ENCODE measurements at places on chromosomes 4 and X.

GRCh38 chr4:158760866-158761265, 8.0 kb upstream of the FNIP2 start:
- DNase-seq: no peak

DNA sequence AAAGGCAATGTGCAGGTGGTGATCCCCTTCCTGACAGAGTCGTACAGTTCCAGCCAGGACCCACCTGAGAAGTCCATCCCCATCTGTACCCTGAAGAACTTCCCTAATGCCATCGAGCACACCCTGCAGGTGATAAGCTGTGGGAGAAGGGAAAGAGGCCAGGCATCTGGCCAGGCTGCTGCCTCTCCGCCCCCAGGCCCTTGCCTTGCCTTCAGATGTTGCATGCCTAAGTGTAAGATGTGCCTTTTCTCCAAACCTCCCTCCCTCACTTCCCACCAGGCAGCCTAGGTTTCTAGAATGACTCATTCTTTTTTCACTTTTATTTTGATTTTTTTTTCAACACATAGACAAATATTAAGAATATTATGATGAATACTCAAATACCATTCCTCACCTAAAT, 12.2 kb upstream of the CDK16 start:
- DNase-seq: no peak

GRCh38 chrX:119036107-119037029, 36.4 kb upstream of the CT47C1 start:
- DNase-seq: no peak

DNA sequence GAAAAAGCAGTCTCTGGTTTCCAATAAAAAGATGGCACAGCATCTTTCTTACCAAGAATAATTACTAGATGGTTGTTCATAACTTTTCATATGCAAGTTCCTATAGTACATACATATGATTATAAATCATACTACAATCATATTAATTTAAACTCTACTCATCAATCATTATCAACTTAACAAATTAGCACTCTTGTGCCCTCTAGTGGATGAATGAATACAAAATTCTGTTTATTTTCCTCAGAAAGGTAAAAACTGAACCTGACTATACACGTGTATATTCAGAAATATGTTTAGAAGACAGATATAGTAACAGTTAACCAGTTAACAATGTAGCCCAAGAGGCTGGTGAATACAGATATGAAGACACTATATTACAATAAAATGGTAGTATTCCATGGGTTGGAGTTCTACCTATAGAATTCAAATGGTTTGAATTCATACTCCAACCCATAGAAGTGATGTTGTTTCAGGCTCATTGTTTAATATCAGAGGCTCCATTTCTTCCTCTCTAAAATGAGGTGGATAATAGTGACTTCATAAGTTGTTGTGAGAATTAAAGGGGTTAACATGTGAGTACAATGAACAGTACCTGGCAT, 100.0 kb downstream of the ADAMTS3 start:
- DNase-seq: no peak

DNA sequence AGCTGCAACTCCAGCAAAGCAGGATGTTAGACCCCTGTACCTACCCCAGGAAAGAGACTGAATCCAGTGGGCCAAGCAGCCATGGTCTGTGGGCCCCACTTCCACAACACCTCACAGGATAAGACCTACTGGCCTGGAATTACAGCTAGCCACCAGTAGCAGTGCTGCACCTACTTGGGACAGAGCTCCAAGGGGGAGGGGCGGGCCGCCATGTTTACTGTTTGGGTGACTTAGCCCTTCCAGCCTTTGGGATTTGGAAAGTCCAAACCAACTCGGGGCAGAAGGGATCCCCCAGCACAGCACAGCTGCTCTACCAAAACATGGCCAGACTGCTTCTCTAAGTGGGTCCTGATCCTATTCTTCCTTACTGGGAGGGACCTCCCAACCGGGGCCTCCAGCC, 9.1 kb upstream of the TMSB15B start:
- DNase-seq: no peak

Data from NK-92 treated with Interleukin-12 subunit alpha and Interleukin-12 subunit beta, amount 100 ng/mL, for 24 hours (cell line).